Inflammatory macrophage treated with lipopolysaccharide for 4 hours (primary cell): ENCODE measurements at places on chromosomes 5 and 9.

GRCh38 chr5:111259636-111260035 is 35.5 kb downstream of the CAMK4 start:
- no peak for DNase-seq

- DNase-seq, result no peak
These were observed 202.4 kb downstream of the FANCC start for GRCh38 chr9:95115104-95115503.

DNA sequence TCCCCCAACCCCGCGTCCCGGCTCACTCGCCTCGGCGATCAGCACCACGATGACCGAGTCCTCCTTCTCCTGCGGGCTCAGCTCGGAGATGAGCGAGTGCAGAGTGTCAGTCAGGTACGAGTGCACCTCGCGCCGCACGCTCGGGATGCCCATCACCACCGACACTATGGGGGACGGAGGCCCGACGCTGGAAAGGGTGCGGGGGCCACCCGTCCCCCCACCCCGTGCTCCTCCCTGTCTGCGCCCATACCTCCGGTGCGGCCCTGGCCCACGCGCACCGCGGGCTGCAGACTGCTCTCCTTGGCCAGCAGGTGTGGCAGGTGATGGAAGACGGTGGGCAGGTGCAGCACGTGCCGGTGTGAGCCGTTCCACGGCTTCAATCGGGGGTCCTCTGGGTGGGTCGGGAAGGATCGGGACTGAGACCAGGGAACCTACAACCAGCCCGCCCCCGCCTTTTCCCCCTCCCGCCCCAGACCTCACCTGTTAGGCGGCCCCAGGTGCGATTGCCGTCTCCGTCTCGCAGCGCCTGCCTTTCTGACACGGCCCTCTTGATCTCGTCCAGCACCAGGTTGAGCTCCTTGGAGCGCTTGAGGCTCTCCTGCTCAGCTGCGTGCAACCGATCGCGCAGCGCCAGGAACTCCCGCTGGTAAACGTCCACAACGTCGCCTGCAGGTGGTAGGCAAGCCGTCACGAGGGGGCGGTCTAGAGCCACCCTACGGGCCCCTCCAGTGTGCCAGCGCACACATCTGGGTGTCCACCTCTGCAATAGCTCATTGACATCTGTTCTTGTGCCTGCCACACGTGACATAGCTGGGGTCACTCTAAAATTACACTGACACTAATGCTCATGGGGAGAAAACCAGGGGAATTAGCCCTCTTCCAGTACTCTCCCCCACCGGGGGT is 5.1 kb downstream of the MGAT4B start:
- peak; percentile 73 for DNase-seq

- DNase-seq, result peak; percentile 94
These were observed 81.8 kb downstream of the ARRDC3 start for GRCh38 chr5:91301106-91301846.

DNA sequence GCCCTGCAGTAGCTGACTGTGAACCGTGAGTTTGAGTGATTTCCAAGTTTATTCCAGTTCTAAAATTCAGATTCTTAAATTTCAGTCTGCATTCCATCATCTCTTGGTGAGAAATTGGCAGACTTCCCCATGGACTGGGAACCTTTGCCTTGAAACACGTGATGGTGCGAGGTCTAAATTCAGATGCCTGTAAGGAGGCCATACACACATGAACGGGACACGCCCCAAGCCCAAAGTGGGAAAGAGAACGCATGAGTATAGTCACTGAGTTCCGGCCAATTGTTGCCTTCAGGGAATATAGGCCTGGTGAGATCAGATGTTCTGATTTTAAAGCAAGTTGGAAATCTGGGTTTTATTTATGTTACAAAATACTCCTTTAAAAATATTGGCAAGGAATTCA is 1084.4 kb upstream of the WWC1 start:
- no peak for DNase-seq

DNA sequence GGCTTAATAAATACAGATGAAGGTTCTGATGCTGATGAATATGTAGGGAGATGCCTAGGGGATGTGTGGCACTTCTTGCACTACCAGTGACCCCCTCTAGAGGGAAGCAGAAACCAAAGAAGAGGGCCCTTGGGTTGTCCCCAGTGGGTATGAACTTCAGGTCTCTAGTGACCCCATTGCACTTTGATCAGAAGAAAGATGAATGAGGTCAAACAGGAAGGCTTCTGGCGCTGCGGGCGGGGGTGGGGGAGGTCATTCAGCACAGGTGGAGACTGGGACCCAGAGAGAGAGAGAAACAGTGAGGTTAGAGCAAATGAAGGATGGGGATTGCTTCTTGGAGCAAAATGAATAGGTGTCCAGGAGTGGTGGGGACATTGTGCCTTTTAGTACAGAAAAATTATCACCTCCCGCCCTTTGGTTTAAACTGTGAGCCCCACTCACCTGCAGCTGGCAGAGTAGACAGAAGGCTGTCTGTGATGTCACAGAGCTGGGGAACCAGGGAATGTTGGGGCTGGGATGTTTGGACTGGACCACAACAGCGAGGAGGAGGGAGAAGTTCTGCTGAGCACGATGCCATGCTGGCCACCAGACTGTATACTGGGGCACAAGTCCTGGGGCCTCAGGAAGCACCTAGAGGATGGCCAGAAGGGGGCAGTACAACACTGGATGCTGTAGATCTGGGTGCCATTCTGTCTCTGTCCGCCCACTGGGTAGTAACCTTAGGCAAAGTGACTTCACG is at the start of gene TEX48:
Gene TEX48 (minus strand): TSS at position 599 of the 739 bp plus-strand sequence. CDS start 10,469 bp downstream, outside the sequence.
- DNase-seq, result peak; percentile 88

DNA sequence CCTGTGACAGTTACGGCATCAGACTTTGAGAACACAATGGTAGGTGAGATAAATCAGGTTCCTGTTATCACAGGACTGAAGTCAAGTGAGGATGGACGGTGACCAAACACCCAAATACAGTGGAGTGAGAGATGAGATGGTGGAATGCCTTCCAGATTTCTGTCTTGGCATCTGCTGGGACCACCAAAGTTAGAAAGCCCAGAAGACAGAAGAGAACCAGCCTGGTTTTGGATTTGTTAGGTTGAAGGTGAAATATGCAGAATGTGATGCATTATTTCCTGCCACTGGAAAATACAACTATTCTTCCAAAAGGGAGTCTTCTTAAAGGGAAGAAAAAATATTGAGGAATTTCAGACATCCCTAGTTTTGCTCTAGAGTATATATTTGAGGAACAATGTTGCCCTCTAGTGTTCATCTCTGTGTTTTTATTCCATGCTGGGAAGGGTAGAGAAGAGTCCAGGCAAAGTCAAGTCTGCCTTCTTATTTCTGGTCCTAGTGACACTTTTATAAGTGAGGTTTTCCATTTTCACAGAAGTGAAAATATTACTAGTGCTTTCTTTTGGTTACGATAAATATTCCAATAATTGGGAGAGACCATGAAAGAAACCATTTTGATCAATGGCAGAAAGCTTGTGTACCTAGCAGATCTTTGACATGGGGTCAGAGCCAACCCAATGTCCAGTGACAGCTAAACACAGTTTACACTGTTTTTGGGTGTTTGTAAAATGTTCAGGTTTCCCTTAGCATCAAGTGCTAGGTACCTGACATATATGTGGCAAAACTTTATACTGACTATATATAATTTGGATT is 142.3 kb upstream of the ANKH start:
- peak; percentile 61 for DNase-seq

- no peak for DNase-seq
These were observed 1578.3 kb downstream of the EFNA5 start for GRCh38 chr5:106092455-106092854.

DNA sequence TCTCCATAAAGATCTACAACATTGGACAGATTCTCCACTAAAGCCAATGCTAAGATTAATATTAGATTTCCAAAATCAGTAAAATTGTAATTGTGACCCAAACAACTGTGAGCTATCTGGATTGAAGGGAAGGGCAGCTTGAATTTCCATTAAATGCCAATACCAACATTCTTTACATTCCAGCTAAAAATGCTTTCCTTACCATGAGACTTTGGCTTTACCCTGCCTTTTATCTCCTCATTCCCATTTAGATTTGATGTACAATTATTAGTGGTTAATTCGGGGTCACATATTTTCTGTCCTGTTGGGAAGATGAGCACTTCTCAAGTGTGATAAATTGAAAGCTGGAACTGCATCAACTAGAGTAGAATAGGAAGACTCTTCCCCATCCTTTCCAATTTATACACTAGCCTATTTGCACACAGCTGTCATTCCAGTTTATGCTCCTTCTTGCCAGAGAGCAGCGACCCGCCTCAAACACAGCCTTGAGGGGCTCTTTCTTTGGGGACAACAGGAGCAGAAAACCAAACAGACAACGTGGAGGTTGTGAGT is 33.1 kb upstream of the MYOT start:
- no peak for DNase-seq

DNA sequence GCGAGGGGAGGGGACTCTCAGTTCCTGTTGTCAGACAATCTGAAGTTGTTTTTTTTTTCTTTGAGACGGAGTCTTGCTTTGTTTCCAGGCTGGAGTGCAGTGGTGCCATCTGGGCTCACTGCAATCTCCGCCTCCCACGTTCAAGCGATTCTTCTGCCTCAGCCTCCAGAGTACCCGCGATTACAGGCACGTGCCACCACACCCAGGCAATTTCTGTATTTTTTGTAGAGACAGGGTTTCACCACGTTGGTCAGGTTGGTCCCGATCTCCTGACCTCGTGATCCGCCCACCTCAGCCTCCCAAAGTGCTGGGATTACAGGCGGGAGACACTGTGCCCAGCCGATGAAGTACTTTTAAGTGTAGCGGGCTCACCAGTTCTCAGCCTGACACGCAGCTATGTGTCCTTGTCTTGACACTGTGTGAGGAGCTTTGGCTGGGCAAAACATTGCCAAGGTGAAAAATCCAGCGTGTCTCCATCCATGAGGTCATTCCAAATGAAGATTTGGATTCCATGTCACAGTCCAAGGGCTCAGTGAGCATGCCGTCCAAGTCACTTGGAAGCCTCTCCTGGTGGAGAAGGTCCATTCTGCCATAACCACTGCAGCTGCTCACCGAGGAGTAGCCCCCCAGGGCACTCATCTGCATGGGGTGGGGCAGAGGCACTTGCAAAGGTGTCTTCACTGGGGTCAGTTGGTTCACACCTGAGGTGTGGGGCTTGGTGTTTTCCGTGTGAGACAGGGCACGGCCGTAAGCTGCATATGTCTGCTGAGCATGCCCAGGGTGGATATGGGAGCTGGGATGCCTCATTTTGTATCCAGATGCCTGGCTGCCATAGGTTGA is 32.0 kb downstream of the OR2V1 start:
- DNase-seq, result no peak

GRCh38 chr5:3153226-3153858 is 401.9 kb upstream of the IRX2 start:
- no peak for DNase-seq

GRCh38 chr9:20606652-20607051 is 15.6 kb downstream of the MLLT3 start:
- no peak for DNase-seq
